ENCODE measurements at places on chromosomes 6 and 20.

- DNase-seq = no peak
These were observed 1.7 kb downstream of the FAM184A start for GRCh38 chr6:119076576-119077390.

GRCh38 chr20:24825591-24825990, 123.5 kb upstream of the CST7 start:
- no peak for DNase-seq

- no peak for DNase-seq
These were observed 82.6 kb downstream of the INSM1 start for GRCh38 chr20:20450521-20450920.

- DNase-seq = no peak
These were observed 49.9 kb downstream of the VEGFA start for GRCh38 chr6:43819958-43820357.

DNA sequence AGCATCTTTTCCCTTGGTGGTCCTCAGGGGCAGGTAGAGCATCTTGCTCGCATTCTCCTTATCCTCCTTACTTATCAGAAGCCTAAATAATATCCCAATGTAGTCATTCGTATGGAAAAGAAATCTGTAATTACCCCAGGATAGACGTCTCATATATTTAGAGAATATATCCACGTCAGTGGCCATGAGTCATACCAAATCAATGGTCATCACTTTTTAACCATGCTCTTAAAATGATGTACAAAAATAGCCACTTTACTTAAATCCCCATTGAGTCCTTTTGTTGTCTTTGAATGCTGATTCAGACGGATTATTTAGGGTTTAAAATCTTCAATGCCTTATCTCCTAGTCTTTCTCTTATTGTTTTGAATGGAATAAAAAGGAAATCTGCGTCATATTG, 231.7 kb upstream of the STXBP5 start:
- no peak for DNase-seq

GRCh38 chr20:35007413-35007812, 51.7 kb downstream of the MYH7B start:
- DNase-seq = no peak

DNA sequence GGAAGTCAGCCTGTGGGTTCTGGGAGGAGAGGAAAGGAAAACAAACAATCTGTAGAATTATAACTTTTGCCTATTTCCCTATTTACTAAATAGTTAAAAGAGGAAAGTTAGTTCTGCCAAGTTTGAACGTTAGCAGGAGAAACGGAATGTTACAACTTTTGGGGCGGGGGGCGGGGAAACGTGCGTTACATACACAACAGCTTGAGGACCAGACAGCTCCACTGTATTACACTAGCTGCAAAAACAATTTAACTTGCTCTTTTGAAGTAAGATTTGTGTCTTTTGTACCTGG, 498 bp upstream of the PRDM1 start:
- no peak for DNase-seq

DNA sequence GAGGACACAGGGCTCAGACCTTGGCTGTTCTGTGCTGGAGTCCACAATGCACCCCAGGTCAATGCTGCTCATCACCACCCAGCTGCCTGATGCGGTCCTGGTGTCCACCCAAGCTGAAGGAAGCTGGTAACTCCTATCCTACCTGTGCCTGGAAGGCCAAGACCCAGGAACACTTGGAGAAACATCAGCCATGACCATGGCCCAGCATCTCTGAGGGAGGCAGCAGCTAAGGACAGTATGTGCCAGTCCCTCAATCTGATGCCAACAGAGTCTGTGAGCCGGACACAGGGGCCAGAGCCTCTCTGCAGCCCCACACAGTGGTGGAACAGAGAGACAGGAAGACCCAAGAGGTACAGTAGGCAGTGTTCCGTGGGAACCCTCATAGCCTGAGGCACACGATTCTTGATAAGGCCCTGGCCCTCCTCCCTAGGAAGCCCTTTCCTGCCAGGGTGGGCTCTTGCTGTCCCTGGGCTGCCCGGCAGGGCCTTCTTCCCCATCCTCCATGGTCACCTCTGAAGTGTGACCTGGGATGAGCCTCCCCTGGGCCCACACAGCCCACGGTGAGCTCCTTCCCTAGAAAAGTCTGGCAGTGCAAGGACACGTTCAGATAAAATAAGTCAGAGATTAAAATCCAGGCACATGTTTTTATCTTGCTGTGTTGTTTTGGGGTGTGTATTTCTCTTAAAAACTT, 170.7 kb downstream of the THBS2 start:
- no peak for DNase-seq

DNA sequence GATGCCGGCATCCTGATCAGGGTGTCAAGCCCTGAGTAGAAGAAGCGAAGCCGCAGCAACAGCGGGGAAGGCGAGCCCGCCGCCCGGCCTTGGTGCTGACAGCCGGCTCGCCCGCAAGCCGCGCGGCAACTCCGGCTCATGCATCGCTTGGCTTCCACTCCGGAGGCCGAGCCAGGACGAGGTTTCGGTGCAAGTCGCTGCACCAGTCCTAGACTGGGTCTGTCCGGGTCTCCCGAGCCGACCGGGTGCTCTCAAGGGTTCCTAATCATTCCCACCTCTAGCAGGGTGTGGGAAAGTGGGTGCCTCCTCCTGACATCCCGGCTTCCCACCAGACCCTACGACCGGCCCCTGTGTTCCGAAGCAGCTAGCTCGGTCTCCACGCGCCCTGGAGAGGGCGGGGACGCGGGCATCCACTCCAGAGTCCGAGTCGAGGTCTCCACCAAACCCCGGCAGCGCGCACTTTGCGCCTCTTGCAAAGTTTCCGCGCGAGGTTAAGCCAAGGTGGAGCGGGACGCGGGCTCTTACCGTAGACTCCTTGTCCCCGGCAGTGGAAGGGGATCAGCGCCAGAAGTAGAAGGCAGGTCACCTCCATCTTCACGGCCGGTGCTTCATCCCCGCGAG, 1.4 kb downstream of the MDGA1 start:
- DNase-seq = no peak

DNA sequence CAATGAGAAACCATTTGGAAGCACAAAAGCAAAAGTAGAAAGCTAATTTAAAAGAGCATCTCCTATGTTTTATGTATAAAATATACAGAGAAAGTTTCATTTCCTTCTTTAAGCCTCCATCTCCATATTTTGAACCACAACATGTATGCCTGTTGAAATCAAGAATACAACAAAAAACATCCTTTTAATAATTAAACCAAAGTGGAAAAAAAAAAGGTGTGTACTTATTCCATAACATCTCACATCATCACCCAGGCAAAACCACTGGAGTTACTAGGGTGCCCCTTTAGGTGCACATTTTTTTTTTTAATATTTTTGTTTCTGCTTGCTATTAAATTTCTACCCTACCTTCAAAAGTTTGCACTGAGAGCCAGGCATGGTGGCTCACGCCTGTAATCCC, 43.0 kb downstream of the EDN1 start:
- no peak for DNase-seq

- peak; percentile 96 for DNase-seq
These were observed 1.6 kb upstream of the THBD start for GRCh38 chr20:23050847-23051627.

GRCh38 chr6:109236115-109237076, 141.1 kb downstream of the CEP57L1 start:
- DNase-seq = no peak

- DNase-seq = no peak
These were observed 356.3 kb upstream of the HSF2 start for GRCh38 chr6:122042960-122043735.

DNA sequence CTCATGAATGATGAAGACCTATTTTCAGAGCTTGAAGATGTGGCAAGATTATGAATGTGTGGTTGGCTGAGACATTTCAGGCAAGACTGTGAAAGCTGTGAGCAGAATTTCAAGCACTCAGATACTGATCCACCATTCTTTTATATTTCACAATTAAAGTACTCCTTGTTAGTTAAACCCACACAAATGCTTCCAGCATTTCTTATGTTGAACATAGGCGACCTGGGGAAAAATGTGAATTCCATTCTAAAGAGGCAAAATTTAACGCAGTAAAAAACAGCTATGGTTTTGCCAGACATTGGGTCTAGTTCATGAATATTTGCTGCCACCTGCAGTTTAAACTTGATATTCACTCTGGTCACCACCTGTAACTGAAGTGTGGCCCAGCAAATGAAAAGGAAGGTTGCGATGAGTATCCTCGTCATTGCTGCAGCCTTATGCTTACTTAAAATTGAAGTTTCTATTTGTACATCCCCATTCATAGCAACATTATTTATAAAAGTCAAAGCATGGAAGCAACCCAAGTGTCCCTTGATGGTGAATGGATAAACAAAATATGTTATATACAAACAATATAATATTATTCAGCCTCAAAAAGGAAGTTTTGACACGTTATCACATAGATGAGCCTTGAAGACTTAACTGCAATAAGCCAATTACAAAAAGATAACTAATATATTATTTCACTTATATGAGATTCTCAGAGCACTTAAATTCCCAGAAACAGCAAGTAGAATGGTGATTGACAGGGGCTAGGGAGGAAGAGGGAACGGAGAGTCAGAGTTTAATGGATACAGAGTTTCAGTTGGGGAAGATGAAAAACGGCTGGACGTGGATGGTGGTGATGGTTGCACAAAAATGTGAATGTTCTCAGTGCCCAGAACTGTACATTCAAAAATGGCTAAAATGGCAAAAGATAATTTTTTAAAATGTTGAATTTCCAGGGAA, 32.4 kb upstream of the FAM184A start:
- peak; percentile 35 for DNase-seq

DNA sequence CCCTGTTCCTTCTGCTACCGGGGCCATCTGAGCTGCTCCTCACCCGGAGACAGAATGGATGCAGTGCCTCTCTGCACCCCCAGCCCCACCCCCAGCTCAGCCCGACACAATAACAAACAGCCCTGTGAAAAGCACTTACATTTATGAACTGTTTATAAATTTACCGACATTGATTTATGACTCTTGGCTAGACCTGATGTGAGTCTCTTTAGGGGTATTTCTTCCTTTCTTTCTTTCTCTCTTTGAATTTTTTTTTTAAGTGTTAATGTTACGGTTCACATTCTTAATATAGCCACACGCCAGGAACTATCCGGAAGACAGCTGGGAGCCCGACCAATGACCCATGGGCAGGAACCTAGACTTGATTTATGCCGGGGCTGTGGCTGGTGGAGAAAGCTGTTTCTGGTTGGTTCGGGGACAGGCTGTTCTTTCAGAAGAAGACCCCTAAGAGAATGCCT, 266.3 kb downstream of the CDC5L start:
- DNase-seq = no peak

GRCh38 chr20:8918145-8918544, 150.7 kb upstream of the PLCB4 start:
- DNase-seq = no peak

GRCh38 chr20:54601831-54602515, 126.6 kb downstream of the DOK5 start:
- no peak for DNase-seq

DNA sequence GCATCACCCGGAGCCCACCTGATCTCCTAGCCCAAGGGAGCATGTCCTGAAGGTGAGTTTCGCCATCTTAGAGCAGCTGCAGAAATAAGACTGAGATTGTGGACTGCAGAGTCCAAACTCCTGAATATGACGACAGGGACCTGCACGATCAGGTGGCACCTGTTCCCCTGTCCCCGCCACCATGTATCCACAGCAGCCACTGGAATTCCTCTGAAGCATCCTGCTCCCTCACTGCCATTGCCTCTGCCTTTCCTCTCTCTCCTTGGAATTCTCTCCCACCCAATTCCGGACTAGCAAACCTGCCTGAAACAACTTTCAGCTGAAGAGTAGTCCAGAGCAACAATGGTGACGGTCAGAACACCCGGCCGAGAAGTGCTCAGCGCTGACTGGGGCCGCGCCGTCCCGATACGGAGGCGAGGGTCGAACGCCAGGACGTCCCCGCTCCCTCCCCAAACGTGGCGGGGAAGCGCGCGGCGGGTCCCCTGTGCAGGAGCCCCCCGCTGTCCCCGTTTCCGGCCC, 694 bp upstream of the FAM120B start:
- DNase-seq = no peak

DNA sequence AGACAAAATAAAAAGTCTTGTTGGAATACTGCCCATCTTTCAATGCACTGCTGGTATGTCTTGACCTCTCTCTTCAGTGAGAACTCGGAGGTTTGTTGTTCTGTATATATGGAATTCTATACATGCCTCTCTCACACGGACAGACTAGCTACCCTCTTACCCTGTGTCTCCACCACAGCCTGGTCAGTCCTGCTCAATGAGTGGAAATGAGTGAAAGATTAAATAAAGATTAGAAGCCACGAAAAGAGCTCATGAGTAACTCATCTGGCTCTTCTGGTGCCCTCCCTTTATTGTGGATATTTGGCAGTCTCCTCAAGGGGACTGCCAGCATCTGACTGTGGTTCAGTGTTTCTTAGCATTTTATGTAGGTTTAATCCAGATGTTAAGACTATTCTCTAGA, 262.8 kb upstream of the MAP3K7 start:
- DNase-seq = no peak

- no peak for DNase-seq
These were observed 218.0 kb upstream of the PREP start for GRCh38 chr6:105620878-105621277.

GRCh38 chr20:38894091-38894847, 31.9 kb upstream of the FAM83D start:
- no peak for DNase-seq

DNA sequence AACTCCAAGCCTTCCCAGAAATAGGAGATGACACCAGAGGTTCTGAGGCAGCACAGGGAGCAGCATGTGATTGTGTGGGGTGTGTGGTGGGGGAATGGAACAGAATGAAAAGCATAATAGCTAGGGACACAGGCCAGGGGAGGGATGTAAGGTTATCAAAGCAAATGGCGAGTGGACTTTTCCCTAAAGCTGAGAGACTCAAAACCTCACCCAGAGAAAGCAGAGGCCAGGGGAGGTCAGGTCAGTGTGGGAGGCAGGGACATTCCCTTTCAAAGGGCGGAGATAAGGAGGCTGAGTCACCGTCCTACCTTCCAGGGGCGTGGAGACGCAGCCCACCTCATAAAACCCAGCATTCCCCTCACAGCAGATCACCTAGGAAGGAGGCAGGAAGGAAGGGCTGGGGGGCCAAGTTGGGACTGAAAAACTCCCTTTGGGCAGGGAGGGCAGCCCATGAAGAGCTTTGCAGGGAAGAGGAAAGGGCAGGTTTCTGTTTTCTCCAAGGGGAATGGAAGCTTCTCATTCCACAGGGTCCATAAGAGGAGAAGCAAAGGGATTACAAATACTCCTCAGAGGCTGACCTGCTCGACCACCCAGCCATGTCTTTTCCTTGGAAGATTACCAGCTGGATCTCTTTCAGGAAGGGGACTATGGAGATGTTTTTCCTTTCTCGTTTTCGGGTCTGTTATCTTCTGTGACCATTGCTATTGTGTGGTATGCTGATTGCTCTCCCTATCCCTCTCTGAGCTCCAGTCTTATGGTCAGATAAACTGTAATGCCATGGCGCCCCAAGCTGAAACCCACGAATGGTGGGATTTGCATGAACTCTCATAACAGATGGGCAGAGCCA, 9.6 kb upstream of the LY6G5C start:
- DNase-seq = no peak

- DNase-seq = peak; percentile 50
These were observed 2.3 kb downstream of the ARID1B start for GRCh38 chr6:156779206-156780094.

Data from upper lobe of left lung (tissue), 6 donors.